ENCODE measurements at places on chromosomes 5 and 9.

DNA sequence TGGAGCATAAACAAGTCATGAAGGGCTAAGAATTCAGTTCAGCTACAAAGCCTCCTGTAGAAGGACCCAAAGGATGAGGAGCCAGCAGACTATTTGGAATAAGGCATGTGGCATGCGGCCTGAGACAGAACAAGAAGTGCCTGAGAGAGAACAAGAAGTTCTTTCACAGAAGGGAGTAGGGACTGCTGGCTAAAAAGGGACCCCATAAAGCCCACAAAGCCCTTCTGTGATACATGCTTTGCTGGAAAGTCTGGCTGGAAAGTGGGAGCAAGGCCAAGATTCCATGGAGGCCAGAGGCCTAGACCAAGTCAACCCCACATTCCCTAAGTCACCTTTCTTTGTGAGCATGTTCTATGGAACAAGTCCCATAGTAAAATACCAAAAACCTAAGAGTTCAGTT is 35.9 kb upstream of the UBAP2 start:
- DNase-seq = peak; percentile 44

DNA sequence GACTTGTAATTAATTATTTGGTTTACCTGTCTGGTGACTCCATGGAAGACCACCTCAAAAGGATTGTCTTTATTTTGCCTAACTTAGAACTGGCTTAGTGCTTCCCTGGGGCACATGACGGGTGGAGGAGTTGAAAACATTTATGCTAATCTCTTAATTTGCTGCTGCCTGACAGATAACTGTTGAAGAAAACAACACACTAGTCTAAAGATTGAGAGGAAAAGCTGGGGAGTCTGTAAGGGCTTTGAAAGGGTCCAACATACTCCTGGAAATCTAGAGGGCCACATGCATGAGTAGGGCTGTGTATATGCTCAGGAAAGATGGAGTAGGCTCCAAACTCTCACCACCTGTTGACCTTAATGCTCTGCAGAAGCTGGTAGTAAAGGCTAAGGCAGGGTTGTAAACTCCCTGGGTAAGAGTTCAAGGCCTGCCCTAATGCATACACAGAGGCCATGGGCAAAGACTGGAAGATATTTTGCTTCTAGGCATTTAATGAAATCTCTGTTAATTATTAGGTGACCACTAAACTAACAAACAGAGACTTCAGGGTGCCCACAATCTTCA is 40.7 kb downstream of the NR3C1 start:
- no peak for DNase-seq

- no peak for DNase-seq
Observed at GRCh38 chr9:136806631-136807201, 1.0 kb upstream of the RABL6 start.

GRCh38 chr9:128049843-128050242 is 17.3 kb downstream of the NAIF1 start:
- DNase-seq = no peak

- DNase-seq = peak; percentile 89
Observed at GRCh38 chr5:176619203-176619568, 9.2 kb upstream of the GPRIN1 start.

DNA sequence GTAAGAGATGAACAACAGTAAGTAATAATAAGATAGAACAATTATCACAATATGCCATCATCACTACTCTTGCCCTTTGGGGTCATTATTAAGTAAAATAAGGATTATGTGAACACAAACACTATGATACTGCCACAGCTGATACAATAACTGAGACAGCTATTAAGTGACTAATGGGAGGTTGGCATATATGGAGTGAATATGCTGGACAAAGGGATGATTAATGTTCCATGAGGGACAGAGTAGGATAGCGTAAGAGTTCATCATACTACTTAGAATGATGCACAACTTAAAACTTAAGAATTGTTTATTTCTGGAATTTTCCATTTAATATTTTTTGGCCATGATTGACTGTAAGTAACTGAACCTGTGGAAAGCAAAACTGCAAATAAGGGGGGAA is 16.6 kb downstream of the POU5F2 start:
- DNase-seq = no peak

DNA sequence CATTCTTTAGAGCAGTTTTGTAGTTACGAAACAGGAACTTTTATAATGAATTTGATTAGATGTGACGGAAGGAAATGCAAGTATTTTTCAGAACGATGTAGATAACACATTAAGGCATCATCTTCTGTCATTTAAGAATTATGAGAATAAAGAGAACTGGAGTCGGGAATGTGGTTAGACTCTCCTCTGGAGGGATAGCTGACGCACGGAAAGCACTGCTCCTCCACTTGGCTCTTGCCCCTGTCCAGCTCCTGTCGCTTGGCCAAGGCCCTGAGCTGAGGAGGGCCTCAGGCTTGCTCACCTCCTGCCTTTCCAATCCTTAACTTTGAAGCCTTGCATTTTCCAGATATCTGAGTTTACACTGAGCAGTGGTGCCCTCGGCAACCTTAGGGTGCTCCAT is 60.5 kb downstream of the MAP1B start:
- no peak for DNase-seq

- no peak for DNase-seq
Observed at GRCh38 chr5:126911986-126912385, 118.4 kb downstream of the MARCHF3 start.

DNA sequence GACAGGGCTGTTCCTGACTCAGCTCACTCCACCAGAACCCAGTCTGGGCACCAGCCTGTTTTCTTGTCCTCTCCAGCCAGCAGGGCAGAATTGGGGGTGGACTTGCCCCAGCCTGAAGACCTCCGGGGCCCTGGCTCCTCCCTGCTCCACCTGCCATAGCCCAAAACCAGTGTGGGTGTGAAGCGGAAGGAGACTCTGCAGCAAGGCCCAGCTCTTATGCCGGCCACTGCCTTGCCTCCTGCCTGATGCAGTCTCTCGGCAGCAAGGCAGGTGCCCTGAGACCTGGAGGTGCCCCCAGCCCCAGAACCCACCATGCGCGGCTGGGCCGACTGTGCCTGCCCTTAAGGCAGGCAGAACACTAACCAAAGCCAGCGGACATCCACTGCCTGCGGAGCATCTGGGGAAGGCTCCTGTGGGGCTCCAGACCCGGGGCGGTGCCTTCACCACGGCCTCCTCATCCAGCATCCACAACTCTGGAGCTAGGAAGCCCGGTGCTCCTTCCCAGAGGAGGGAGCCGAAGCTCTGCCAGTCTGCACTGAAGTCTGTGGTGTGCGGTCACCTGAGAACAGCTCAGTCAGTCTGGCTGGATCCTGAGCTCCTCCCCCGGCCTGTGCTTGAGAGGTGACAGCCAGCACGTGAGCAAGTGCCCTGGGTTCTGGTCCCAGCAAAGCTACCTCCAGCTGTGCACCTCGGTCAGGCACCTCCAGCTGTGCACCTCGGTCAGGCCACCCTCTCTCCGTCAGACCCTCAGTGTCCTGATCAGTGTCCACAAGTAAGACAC is 116.7 kb downstream of the ADAMTS2 start:
- DNase-seq = no peak

GRCh38 chr9:846852-847251 is 5.4 kb downstream of the DMRT1 start:
- DNase-seq = no peak

- no peak for DNase-seq
Observed at GRCh38 chr5:50672663-50673062, 6.2 kb downstream of the PARP8 start.

Measured in anterior cingulate cortex (tissue), 58 donors.